ENCODE measurements at places on chromosomes 12 and 14. TPM values are rescaled to one million over a fixed set of nuclear protein-coding genes. Genes with fewer than 3 reads are reported as not detected.

Gene GIT2
- total RNA-seq = 62.2 TPM

Gene SLC38A4
- total RNA-seq = 1.1 TPM

Gene ITPK1
- 129 TPM for total RNA-seq

Gene KCNC2
- not detected for total RNA-seq

Gene PRMT5
- 37.3 TPM for total RNA-seq

Gene OAS1
- 112 TPM for total RNA-seq

Gene CMA1
- 2.4 TPM for total RNA-seq

Gene VRTN
- total RNA-seq = not detected

Gene DEPDC4
- 2.0 TPM for total RNA-seq

Gene MAP3K9
- total RNA-seq = 9.4 TPM

Gene MANSC4
- total RNA-seq = not detected

Gene PAX9
- total RNA-seq = 1.0 TPM

Gene PRIMA1
- 3.0 TPM for total RNA-seq

Gene TESPA1
- total RNA-seq = 5.0 TPM

Gene DBX2
- 0.12 TPM for total RNA-seq
